ENCODE measurements at places on chromosomes 6 and 20.

DNA sequence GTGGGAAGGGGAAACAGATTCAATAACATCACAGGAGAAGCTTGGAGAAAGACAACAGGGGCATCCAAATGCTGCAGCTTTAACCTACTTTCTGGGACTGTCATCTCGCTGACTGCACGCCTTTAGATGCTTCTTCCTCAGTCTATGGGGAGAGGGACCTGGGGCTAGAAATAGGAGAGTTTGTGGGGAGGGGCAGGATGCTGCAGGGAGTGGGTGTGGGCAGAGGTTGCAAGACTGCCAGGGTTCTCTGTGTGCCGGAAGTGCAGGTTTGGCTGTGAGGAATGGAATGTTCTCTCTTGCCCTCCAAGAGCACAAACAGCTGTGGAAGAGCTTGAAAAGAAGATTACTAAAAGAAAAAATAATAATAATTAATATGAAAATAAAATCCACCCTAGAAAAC is 93.2 kb downstream of the FOXO3 start:
- DNase-seq = no peak

- no peak for DNase-seq
Observed at GRCh38 chr6:5401845-5402738, 140.8 kb downstream of the FARS2 start.

DNA sequence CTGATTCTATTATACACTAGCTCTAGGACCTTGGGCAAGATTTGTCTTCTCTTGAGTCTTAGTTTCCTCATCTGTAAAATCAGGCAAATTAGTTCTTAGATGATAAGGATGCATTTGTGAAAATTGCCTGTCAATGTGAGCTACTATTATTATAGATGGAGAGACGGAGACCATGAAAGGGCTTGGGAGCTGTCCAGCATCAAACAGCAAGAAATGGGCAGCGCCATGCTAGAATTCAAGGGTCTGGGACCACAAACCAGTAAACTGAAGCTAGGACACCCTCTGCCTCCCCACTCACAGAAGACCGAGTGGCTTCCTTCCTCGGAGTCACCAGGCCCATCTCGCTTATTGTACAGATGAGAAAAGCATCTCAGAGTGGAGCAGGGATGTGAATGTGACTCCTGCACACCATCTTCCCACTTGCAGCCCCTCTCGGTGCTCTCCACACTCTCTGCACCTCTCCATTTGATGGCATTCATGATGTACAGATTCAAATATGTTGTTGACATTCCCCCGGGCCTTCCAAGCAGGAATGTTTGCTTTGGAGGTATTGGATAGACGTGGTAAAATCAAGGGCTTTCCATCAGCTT is 24.1 kb upstream of the BPIFA3 start:
- DNase-seq = no peak

DNA sequence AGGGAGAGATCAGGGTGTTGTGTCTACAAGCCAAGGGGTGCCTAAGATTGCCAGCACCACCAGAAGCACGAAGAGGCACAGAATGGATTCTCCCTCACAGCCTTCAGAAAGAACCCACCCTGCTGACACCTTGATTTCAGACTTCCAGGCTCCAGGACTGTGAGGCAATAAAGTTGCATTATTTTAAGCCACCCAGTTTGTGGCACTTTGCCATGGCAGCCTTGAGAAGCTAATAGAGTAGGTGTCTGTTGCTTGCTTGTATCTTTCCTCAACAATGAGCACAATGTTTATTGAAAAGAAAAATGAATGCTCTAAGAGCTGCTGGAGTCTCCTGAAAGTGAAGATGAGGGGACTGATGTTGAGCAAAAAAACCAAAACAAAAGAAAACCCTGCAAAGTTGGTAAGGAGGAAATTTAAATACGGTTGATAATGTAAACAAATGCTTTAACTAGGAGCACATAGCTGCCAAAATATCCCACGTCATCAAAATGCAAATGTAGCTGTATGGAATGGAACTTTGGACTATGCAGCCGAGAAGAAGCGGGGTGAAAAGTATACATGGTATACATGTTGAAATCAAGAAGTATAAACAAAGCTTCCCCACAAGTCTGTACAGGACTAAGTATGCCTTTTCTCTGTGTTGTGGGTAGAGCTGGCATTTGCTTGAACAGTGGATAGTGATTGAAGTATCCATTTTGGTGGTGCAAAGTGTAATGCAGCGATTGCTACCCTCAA is 8.0 kb downstream of the IL20RA start:
- no peak for DNase-seq

- DNase-seq = no peak
Observed at GRCh38 chr20:40109136-40109535, 579.9 kb downstream of the MAFB start.

GRCh38 chr6:105163183-105163582 is 16.6 kb downstream of the POPDC3 start:
- no peak for DNase-seq

DNA sequence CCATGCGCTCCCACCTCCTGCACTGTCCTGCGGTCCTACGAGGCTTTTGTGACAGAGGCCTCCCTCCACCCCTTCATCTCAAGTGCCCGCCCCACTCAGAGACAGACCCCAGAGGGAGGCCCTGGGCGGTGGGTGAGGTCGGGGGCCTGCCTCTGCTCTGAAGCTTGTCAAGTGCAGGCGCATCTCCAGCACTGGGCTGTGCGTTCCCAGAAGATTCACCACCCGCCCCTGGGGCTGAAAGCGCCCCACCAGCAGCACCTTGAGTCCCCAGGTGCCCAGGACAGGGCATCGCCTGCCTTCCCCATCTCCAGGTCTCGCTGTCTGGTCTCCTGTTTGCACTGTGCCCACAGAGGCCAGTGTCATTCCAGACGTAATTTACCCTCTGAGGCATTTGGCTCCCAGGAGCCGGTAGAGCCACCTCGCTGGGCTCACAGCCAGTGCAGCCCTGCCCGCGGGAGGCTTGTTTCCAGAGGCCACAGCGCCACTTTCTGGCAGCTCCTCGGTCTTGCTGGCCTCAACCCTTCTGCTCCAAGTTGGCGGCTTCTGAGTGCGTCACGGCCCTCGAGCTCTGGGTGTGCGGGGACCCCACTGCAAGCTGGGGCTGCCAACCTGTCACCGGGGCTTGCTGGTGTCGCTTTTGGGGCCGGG is 191.1 kb downstream of the TAF4 start:
- DNase-seq = no peak

DNA sequence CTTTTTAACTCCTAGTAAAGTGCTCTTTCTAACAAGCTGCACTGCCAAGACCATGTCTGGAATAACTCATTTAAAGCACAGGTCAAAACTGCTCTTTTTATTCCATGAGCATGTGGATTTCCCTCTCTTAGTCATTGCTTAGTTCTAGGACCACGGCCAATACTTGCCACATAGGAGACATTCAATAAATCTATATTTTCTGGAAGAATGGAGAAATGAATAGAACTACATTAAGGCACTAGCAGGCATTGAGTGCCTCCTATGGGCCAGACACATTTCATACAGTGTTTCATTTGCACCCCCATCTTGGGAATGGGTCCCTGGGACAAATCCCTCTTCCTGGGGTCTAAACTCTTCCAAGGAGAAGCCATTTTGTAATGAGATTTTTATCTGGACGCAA is 552.8 kb upstream of the CITED2 start:
- DNase-seq = no peak

Measured in liver (tissue), 10 donors.